ENCODE measurements at places on chromosomes 1 and 21.

GRCh38 chr1:27609618-27610240 lies 5.8 kb upstream of the AHDC1 start:
- no peak for DNase-seq

- DNase-seq = no peak
Observed at GRCh38 chr1:25146451-25146855, 85.8 kb downstream of the SYF2 start.

DNA sequence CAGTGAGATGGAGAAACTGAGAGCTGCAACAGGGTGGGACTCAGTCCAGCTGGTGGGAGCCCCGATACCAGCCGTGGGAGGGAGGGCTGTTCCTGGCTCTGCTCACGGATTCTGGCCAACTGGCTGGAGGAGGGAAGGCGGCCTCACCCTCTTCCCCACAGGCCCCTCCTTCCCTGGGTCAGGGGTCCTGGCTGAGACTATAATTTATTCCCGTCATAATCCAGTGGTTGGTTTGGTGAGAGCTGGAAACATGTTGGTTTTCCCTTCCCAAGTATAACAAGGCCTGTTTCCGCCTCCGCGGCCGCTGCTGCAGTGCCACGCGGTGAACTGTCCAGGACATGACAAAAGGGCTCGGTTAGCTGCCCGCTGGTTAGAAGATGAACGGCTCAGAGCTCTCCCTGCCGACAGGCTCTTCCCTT lies 10.0 kb downstream of the PTPRF start:
- peak; percentile 65 for DNase-seq

DNA sequence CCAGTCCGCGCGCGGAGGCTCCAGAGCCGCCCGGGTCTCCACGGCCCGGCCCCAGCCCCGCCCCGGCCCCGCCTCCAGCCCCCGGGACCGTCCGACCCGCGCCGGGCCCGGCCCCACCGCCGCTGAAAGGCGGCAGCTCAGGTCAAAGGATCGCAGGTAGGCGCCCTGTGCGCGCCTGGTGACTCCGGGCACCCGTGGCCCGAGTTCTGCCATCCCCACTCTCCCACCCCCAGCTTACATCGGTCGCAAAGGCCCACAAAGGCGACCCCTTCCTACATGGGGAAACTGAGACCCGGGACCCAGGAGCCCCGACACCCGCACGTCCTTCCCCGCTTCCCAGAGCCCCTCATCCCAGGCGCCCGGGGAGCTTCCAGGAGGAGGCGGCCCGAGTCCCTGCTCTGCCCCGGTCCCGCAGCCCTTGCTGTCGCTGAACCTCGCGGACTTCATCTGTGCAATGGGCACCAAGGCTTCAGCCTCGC lies at the start of gene TMEM200B:
Gene TMEM200B, minus strand, starts transcription at position 17 of the 479 bp plus-strand sequence. CDS start 2,075 bp downstream, outside the sequence.
- no peak for DNase-seq

GRCh38 chr1:160575112-160575664 lies 4.1 kb downstream of the CD84 start:
- no peak for DNase-seq

- DNase-seq = no peak
Observed at GRCh38 chr1:94316836-94317789, 79.7 kb upstream of the ARHGAP29 start.

- no peak for DNase-seq
Observed at GRCh38 chr1:97791251-97791650, 129.6 kb downstream of the DPYD start.

- no peak for DNase-seq
Observed at GRCh38 chr1:95652423-95652965, 418.5 kb downstream of the RWDD3 start.

DNA sequence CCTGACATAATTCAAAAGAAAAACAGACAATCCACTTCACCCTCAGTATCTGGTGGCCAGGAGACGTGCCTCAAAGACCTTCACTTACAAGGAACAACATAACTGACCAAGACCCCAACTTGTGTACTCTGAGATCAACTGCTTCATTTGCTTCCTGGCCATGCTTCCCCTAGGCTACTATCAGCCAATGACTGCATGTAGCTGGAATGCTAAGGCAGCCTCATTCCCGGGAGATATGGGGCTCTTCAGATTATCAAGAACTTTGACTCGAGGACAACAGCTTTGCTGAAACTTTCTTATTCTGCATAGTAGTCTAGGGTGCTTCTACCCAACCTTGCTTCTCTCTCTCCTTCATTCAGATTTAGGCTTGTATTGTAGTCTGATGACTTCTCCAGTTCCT lies 11.7 kb upstream of the UCK2 start:
- no peak for DNase-seq

- no peak for DNase-seq
Observed at GRCh38 chr1:76510672-76511557, 356.4 kb upstream of the ST6GALNAC5 start.

DNA sequence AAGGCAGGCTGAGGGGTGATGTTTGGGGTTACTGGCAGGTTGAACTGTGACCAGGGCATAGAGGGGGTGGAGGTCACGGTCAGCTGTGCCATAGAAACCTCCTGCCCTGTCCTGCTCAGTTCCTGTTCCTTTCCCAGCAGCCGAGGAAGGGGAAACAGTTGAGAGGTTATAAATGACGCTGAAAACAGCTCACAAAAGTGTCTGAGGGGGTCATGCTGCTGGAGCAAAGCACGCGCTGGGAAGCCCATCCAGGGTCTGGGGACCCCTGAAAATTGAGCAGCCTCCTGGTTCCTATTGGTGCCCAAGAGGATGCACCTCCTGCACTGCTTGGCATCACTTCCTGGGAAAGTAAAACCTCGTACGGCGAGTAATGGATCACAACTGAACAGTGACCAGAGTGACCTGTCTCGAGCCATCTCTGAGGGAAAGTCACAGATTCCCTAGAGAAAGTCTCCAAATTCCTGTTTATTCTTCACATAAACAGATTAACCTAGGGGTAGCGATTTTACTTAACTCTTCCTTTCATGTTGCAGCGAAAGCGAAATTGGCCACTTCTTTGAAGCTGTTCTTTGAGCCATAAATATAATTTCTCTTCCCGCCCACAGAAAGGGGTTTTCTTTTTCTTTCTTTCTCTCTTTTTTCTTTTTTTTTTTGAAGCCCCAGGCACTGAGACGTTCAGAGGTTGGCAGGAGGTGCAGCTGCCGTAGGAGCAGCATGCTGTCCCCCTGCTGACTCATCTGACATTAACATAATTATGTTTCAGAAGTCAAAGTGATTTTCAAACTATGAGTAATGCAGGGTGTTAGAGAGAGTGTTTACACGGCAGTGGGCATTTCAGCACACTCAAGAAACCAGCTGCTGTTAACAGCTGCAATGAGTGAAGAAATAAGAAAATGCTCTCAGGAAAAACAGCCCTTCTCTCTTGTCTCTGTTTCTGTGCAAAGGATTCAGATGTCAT lies 41.8 kb upstream of the ATF3 start:
- peak; percentile 56 for DNase-seq

DNA sequence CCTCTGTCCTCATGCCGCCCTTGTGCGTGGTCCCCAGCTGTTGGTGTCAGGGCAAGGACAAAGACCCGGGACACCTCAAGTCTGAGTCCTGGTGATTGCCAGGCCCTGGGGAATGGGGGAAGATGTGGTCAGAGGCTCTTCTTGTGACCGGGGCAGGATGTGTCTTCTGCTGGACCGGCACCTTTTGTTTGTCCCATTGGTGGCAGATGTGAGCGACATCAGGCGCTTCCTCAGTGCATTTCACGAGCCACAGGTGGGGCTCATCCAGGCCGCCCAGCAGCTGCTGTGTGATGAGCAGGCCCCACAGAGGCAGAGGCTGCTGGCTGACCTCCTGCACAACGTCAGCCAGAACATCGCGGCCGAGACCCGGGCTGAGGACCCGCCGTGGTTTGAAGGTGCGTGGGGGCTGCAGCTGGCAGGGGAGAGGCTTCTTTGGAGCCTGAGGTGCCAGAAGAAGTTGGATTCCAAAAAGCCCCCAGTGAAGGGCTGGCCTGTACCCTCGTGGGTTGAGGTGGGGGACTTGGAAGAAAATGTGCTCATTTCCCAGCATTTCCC lies 8.4 kb downstream of the DFFB start:
- no peak for DNase-seq

DNA sequence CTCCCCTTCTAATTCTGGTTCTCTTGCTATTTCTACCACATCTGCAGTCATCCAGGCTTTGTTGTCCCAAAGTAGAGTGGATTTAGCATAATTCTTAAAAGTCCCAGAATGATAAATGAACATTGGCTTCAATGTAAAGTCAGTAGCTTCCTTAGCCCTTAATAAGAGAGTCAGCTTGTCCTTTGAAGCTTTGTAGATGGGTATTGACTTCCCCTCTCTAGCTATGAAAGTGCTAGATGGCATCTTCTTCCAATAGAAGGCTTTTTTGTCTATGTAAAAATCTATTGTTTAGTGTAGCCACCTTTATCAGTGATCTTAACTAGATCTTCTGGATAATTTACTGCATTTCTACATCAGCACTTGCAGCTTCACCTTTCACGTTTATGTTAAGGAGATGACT lies 181.4 kb upstream of the B3GALT2 start:
- DNase-seq = no peak

- DNase-seq = no peak
Observed at GRCh38 chr21:29958551-29958950, 18.8 kb upstream of the GRIK1 start.

GRCh38 chr1:198523182-198523950 lies 17.1 kb downstream of the ATP6V1G3 start:
- no peak for DNase-seq

- no peak for DNase-seq
Observed at GRCh38 chr1:109637446-109637845, 17.8 kb downstream of the AMPD2 start.

- DNase-seq = no peak
Observed at GRCh38 chr1:38026592-38027200, 14.2 kb downstream of the UTP11 start.

- no peak for DNase-seq
Observed at GRCh38 chr1:41367288-41367642, 6.0 kb downstream of the FOXO6 start.

DNA sequence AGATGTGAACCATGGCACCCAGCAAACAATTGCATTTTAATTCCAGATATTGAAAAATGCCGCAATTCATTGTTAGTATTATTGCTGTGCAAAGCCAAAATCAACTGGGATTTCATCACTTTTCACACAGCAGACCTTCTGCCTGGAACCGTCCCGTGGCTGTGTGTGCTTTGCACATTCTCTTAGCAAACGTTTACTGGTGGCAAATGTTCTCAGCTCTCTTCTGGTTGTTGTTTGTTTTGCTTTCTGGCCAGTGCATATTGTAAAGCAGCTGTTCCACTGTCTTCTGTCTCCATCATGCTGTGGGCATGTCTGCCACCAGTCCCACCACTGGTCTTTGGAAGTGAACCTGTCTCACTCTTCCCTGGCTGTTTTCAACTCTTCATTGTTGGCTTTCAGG lies 19.8 kb upstream of the TTLL10 start:
- DNase-seq = no peak

- DNase-seq = no peak
Observed at GRCh38 chr1:160797271-160797709, 1.3 kb downstream of the LY9 start.

DNA sequence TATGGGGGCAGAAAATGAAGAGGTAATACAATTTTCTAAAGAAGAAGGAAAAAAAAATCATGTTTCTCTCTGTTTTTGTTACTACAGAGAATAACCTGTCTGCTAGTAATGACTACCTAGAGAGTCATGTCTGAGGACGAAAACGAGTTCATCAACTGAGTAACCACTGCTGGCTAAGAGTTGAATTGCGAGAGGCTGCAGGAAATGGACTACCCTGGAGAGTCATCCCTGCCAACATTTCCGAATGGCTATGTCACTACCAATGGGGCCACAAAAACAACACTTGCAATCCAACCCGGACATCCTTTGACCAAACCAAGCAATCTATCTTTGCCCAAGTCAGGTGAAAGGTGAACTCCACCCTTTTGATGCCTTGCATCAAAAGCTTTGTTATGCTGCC lies 120.6 kb downstream of the FCRL5 start:
- no peak for DNase-seq

- DNase-seq = no peak
Observed at GRCh38 chr1:155182052-155182550, 8.5 kb downstream of the TRIM46 start.

GRCh38 chr1:41855713-41856112 lies 63.0 kb downstream of the HIVEP3 start:
- DNase-seq = no peak

- DNase-seq = no peak
Observed at GRCh38 chr1:201326710-201327109, 43.4 kb downstream of the PKP1 start.

- no peak for DNase-seq
Observed at GRCh38 chr1:234114648-234115307, 210.3 kb downstream of the SLC35F3 start.

Measured in nucleus accumbens (tissue), 56 donors.